SK-N-SH treated with all-trans-retinoic acid at 6 μM for 48 hours (cell line): ENCODE measurements at places on chromosomes 12 and 14.

DNA sequence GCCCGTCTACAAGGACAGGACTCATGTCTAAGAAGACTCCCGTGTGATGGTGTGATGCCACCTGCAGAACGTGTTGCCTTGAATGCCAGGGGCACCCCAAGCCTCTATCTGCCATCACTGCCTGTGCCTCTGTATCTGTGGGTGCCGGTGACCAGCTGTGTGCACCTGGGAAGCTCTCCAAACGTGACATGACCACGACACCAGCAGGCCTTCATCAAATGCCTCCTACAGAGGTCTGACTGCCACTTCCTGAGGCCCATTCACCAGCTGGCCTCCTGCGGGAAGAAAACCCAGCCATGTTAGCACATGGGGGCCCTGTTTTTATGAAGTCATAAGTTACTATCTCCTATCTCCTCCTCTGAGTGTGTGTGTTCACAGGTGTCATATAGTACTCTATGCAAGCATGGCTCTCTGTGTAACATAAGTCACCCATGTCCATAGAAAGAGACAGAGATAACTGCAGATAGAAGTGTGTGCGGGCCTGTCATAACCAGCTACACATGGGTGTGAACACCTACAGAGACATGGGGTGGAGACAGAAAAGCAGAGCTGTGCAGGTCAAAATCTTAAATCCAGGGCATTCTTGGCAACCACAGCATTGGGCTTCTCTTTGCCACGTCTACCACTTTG lies 18.3 kb upstream of the SERPINA4 start:
- ATAC-seq = no peak

DNA sequence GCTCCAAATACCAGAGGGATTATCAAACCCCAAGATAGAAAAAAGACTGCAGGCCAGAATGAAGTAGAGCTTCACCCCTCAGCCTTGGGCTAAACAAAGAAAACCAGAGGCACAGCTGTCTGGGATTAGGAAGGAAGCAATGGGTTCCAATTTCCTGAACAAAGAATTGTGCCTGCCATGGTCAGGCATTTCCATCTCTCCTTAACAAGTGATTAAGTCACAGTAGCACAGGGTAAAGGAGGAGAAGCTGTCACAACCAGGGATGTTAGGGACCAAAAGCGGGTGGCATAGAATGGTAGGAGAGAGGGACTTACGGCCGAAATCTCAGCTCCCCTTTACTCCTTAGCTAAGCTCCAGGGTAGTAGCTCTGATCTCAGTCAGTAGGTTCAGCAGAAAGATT lies 33.9 kb downstream of the SPTLC2 start:
- ATAC-seq = no peak

GRCh38 chr12:121949648-121950397 lies 31.4 kb downstream of the CFAP251 start:
- ATAC-seq = peak; percentile 95

GRCh38 chr12:78085542-78086182 lies 255.0 kb downstream of the NAV3 start:
- no peak for ATAC-seq

GRCh38 chr14:95353007-95353406 lies 33.3 kb upstream of the CLMN start:
- ATAC-seq = no peak

DNA sequence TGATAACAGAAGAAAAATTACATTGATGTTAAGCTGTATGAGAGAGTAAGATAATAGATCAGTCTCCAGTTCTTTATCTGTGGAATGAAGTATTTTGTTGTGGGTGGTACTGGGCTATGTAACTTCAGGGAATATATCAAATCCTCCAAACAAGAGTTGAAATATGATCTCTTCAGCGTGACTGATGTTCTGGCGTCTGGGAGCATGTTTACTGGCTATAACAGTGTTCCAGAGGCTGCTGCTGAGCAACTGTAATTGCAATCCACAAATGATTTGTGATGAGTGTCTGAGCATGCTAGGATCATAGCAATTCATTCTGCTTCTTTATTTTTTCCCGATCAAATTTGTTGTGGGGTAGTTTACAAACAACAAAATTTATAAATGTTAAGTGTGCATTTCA lies 18.6 kb upstream of the CCDC198 start:
- no peak for ATAC-seq

DNA sequence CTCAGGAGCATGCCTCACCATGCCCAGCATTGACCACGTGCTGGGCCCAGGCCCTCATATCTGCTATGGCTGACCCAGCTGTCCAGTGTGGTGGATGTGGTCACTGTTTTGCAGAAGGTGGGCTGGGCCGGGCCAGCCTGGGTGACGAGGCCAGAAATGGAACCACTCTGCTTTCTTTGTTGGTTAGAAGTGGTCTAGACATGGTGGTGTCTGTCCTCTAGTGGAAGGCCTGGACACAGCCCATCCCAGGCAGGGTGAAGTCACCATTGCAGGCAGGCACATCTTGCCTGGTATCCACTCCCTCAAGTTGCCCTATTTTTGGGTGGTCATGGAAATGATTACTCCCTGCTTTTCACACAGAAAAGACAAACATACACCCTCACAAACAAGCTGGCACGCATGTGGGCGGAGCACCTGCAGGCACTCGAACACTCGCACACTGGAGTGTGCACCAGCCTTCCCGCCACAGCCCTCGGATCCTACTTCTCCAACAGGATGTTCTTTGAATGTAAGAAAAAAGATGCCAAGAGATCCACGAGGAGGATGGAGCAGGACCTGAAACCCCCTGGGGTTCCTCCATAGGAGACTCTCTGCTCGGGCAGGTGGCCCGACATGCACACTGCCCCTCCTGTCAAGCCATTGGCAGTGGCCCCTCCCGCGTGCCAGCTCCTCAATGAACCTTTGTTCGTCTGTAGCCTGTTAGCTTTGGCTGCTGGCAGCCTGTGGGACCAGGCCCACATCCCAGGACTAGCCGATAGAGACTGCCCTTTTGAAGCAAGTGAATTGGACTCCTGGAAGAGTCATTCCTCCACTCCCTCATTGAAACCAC lies 38.4 kb downstream of the MLXIP start:
- ATAC-seq = no peak
